Hematopoietic multipotent progenitor cell (in vitro differentiated cells): ENCODE measurements at places on chromosomes 12 and 14.

DNA sequence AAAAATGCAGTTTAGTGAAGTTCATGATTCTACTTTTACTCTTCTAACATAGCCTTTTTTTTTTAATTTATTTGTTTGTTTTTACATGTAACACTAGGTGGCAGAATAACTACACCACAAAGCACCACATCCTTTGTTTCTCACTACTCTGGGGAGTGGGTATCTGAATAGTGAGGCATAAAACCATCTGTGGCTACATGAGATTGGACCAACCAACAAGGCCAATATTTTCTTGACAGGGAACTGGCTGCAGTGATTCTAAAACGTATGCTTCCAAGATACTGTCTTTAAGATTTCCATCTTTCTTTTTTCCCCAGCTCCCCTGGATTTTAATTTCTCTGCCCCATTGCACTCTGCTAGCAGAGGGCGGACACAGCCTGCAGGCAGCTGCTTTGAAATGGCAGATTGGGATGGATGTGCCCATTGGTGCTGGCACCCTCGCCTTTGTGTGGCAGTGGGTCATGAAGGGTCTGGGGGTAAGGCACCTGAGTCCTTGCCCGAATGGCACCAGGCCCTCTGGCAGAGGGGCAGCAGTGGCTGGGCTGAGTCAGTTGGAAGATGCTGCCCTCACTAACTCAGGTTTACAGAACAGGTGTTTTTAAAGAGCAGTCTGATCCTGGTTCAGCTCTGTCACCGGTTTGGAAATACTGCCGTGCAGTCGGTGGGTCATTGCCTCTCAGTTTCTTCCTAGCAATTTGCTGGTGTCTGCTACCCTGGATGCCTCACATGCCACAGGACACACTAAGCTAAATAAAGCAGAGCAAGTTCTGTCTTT is 429.1 kb downstream of the RAD51B start:
- DNase-seq, result no peak

GRCh38 chr12:124548854-124549378 is 18.5 kb downstream of the NCOR2 start:
- DNase-seq, result peak; percentile 52

DNA sequence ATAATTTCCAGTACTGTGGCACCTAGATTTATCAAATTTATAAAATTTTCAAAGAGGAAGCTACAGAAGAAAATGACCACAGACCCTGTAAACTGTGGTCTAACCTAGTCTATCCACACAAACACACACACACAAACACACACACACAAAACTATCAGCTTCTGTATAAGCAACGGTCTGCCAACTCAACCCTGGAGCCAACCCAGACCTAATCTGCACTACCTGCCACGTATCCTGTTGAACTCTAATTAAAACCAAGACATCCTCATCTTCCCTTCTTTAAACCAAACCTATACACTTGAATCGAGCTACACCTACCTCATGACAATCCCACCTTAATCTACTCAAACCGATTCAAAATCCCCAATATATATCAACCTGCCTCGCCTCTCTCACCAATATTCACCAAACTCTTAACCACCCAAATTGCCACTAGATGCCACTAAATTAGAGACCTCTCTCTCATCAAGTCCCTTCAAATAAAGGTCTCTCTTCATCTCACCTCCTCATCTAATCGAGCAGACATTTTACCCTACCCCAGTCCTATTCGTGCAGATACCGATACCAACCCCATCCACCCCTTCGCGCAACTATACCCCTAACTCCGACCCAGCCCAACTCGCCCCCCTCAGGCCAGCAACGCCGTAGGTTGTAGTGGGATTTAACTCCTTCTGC is 808 bp downstream of the ACIN1 start:
- no peak for DNase-seq

DNA sequence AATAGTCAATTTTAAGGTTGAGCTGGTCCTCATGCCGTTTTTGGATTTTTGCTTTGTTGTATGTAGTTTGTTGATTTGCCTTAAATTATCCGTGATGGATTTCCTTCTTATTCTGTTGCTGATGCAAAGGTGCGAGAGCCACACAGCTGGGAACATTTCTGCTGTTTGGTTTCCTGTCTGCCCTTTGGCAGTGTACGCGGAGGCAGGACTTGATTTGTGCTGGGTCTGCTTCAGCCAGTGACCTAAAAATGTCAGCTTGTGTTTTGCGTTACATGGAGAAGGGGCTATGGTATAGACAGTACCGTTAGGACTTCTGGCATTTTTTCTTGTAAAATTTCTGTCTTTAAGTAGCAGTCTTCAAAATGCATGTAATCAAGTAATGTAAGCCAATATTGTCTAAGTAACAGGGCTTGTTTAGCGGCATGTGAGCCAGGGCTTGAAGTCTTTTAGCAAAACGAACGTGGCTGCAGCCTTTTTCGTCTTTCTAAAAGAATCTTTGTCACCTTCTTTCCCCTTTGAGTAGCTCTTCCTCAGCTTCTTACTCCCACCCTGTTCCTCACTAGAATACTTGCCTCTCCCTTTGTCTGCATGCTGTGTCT is 18.2 kb upstream of the RD3L start:
- DNase-seq, result no peak

GRCh38 chr12:72241552-72241951 is 30.6 kb upstream of the TRHDE start:
- no peak for DNase-seq
